ENCODE measurements at places on chromosomes 5 and 9.

GRCh38 chr9:31355965-31356364 lies 1028.5 kb upstream of the ACO1 start:
- DNase-seq: no peak

- peak; percentile 35 for DNase-seq
These were observed 552.2 kb upstream of the ZNF462 start for GRCh38 chr9:106310782-106311181.

DNA sequence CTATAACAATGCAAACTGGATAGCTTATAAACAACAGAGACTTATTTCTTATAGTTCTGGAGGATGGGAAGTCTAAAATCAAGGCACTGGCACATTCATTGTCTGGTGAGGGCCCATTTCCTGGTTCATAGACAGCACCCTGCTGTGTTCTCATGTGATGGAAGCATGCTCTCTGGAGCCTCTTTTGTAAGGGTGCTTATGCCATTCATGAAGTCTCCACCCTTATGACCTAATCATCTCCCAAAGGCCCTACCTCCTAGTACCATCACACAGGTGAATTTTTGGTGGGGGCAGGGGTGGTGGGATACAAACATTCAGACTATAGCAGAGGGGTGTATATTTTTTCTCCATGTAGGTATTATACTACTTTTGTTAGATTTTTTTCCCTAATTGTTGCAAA lies 92.4 kb downstream of the UNC13B start:
- no peak for DNase-seq

DNA sequence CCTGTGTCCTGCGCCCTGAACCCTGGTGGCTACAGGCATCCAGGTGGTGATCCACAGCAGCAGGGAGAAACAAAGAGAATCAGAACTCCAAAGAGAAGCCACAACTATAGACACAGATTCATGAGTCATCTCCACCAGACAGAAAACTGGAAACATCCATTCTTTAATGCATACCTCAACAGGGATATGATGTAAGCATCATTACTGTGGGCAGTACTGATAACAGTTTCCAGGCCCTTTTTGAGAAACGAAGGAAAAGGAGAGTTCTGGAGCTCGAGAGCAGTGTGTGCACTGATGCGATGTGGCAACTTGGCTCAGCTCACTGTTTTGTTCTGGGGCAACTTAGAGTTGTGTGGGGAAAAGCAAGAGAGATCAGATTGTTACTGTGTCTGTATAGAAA lies 215.6 kb upstream of the ADAMTS16 start:
- peak; percentile 78 for DNase-seq

- DNase-seq: peak; percentile 33
These were observed 8.5 kb upstream of the CCDC187 start for GRCh38 chr9:136312436-136312835.

GRCh38 chr5:75282581-75282980 lies 45.9 kb upstream of the ANKRD31 start:
- no peak for DNase-seq

- DNase-seq: no peak
These were observed 208.3 kb downstream of the ENC1 start for GRCh38 chr5:74432216-74432615.

GRCh38 chr5:158375531-158375930 lies 516.6 kb upstream of the CLINT1 start:
- no peak for DNase-seq

- no peak for DNase-seq
These were observed 45.4 kb upstream of the STARD4 start for GRCh38 chr5:111557686-111558085.
